Activated CD4-positive, alpha-beta memory T cell treated with anti-CD3 and anti-CD28 coated beads, Interleukin-2, amount 10 ng/mL, durations not matched to agents 7 days and 5 days (primary cell): ENCODE measurements at places on chromosomes 12 and 14. TPM values are rescaled to one million over a fixed set of nuclear protein-coding genes. Genes with fewer than 3 reads are reported as not detected.

DNA sequence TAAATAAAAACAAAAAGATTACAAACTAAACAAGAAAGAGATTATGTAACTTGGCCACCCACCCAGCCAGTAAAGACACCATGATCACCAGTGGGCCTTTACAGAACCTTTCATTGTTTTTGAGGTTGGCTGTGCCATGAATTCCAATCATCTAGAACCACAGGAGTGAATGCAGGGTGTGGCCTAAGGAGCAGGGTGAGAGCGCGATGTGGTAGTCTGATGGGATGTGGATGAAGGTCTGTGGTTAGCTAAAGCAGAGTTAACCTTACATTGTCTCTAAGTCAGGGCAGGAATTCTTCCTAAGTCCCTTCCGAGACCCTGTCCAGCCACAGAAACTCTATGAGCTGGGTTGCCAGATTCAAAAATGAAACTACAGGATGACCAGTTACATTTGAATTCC is 54.0 kb upstream of the CDKN3 start:
- no peak for DNase-seq

The TMPRSS12 gene
- total RNA-seq: not detected

- DNase-seq: peak; percentile 66
These were observed 2.7 kb upstream of the TRAF3 start for GRCh38 chr14:102774391-102775153.

- no peak for DNase-seq
These were observed 62.6 kb downstream of the SEL1L start for GRCh38 chr14:81471062-81471461.
